ENCODE measurements at places on chromosomes 16 and 17. TPM values are rescaled to one million over a fixed set of nuclear protein-coding genes. Genes with fewer than 3 reads are reported as not detected.

The KRT33A gene
- not detected for polyA plus RNA-seq

The SLFN12 gene
- 1.7 TPM for polyA plus RNA-seq

The SLC9A5 gene
- 0.29 TPM for polyA plus RNA-seq

The ZNF423 gene
- polyA plus RNA-seq, result 6.4 TPM

The MLKL gene
- polyA plus RNA-seq, result 10.7 TPM

The ADAMTS18 gene
- 0.06 TPM for polyA plus RNA-seq

The PABPN1L gene
- polyA plus RNA-seq, result not detected

The RDM1 gene
- 0.14 TPM for polyA plus RNA-seq

The TIMP2 gene
- polyA plus RNA-seq, result 395 TPM

The CD300H gene
- polyA plus RNA-seq, result 0.18 TPM

The HSD17B2 gene
- polyA plus RNA-seq, result 83.2 TPM

The CDC6 gene
- polyA plus RNA-seq, result 0.71 TPM

The CLEC3A gene
- 12.4 TPM for polyA plus RNA-seq

The ZFHX3 gene
- 11.8 TPM for polyA plus RNA-seq

The KRT31 gene
- not detected for polyA plus RNA-seq

The SLC6A2 gene
- 0.27 TPM for polyA plus RNA-seq

The CHST5 gene
- 0.09 TPM for polyA plus RNA-seq

The PRSS8 gene
- polyA plus RNA-seq, result 1.6 TPM

The KCNJ12 gene
- 1.5 TPM for polyA plus RNA-seq

The RAB37 gene
- 6.7 TPM for polyA plus RNA-seq

The TBC1D3G gene
- polyA plus RNA-seq, result not detected

The WNT9B gene
- 0.48 TPM for polyA plus RNA-seq

The KRTAP17-1 gene
- not detected for polyA plus RNA-seq

The AXIN2 gene
- polyA plus RNA-seq, result 25.4 TPM

The MPP2 gene
- polyA plus RNA-seq, result 14.9 TPM

The CBX2 gene
- 3.1 TPM for polyA plus RNA-seq

The CX3CL1 gene
- polyA plus RNA-seq, result 56.5 TPM

The PRR11 gene
- polyA plus RNA-seq, result 0.86 TPM

The TNFSF12 gene
- polyA plus RNA-seq, result 87.2 TPM

The FOXJ1 gene
- polyA plus RNA-seq, result 1.4 TPM

The MPV17L gene
- polyA plus RNA-seq, result 4.4 TPM

The CDH13 gene
- polyA plus RNA-seq, result 18.9 TPM

The ITGAD gene
- polyA plus RNA-seq, result 0.05 TPM

The PYDC1 gene
- polyA plus RNA-seq, result not detected

The MYH11 gene
- 5,010 TPM for polyA plus RNA-seq

The ABCA9 gene
- polyA plus RNA-seq, result 13.1 TPM
